Keratinocyte (primary cell): ENCODE measurements at places on chromosomes 4 and X.

DNA sequence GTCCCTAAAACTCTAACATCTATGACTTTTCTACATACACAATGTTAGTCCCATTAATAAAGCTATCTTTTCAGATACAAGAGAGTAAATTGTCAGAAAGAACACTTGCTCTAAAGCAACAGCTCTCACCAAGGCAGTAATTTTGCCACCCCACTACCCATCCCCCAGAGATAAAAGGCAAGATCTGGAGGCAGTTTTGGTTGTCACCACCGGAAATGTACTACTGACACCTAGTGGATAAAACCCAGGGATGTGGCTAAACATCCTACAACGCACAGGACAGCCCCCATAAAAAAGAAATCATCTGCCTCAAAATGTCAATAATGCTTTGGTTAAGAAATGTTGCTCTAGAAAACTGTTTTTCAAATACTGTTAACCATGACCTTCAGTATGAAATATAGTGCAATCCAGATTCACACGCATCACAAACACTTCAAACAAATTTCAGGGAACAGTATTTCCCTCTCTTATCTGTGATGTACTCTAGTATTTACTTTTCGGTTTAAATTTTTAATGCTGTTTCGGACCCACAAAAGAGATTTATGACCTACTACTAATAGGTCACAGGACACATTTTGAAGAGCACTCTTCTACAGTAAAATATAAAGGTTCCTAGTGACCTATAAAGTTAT lies 5.1 kb downstream of the FBXL5 start:
- no peak for DNase-seq

- DNase-seq: no peak
Observed at GRCh38 chrX:134715930-134716619, 57.8 kb upstream of the PLAC1 start.

DNA sequence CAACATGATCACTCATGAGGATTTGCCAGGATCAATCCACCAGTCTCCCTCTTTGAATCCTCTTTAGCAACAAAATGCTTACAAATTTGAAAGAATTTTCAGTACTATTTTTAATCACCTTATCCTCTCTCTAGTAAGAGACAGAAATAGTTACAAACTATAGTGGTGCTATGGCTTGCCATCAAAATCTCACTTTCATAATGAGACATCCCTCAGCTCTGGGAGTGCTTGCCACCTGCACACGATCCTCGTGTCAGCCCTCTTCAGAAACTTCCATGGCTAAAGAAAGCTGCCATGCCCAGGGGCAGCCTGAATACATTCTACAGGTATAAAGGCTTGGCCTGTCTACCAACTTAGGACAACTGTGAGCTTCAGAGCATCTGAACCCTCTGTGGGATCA lies 5.1 kb upstream of the DHX15 start:
- DNase-seq: no peak

- DNase-seq: no peak
Observed at GRCh38 chr4:4726051-4726450, 133.4 kb upstream of the MSX1 start.

GRCh38 chrX:64977830-64978229 lies 1.6 kb upstream of the ZC4H2 start:
- DNase-seq: peak; percentile 28

DNA sequence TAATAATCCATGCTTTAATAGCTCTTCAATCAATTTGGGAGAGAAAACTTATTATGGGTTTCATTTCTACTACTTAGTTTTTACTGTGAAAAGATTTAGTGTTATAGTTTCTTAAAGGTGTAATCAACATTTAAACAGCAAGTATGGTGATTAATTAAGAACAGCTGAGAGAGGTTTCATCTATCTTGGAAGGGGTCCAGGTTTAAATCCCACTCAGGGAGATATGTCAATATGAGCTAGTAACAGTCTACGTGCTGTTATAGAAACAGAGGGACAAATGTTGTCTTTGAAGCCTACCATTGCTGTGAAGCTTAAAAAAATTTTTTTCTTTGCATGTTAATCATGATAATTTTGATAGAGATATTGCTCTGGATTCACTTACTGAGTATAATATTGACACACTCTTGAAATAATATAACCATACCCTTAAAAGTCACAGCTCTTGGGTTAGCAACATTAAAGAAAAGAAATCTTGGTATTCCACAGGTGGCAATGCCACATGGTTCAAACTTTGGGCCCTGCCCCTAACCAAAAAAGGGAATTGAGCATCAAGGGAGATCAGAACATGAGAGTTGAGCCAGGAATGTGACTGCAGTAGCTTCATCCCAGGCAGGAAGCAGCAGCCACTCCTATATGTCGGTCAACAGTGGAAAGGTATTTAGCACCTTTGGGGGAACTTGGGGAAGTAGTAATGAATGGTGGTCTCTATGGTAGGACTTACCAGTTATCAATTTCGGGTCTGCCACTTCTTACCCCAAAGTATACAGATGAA lies 107.8 kb downstream of the ANK2 start:
- no peak for DNase-seq

- DNase-seq: no peak
Observed at GRCh38 chr4:39893693-39894072, 84.0 kb downstream of the PDS5A start.

DNA sequence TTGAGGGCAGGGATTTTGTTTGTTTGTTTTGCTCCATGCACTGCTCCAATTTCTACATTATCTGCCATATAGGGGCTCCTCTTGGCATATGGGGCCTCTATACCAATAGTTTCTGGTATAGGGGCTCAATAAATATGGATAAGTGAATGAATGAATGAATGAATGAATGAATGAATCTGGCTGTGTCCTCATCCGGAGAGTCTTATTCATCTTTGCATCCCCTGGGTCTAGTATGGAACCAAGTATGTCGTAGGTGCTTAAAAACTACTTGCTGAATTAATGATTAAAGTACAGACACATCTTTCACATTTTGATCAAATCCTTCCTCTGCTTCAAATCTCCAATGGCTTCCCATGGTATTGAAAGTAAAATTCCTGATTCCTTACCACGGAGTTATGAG lies 80.1 kb downstream of the DRD5 start:
- DNase-seq: no peak

- DNase-seq: no peak
Observed at GRCh38 chr4:1055721-1056590, 44.5 kb downstream of the FGFRL1 start.

DNA sequence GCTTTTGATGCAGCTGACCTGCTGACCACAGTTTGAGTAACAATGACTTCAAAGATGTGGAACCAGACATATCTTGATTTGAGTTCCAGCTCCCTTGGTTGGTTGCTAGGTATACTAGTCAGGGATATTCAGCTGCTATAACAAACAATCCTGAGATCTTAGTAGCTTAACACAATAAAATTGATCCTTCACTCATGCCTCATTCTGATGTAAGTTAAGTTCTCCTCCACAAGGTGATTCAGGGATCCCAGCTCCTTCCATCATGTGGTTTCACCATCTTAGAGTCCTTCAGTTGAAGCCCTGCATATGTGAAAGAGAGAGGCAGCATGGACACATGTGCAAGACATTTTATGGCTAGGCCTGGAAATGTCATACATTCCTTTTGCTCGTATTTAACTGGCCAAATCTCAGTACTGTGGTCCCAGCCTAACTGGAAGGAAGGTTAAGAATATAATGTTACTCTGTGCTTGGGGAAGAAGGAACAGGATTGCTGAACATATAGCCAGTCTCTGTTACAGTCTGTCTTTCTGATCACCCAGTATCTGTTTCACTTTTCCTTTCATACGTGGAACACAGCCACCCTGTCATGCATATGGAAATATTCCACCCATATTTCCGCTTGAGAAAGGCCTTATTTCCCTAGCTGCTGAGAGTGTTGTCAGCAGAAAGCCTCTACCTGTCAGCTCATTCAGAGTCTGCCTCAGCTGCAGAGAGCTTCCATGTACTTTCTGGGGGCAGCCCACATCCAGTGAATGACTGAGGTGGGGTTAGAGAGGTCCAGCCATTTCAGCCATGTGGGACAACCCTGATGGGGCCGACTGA lies 7.1 kb downstream of the SMIM9 start:
- no peak for DNase-seq

GRCh38 chrX:16695079-16695676 lies 17.3 kb downstream of the CTPS2 start:
- DNase-seq: no peak

- DNase-seq: no peak
Observed at GRCh38 chr4:47784222-47784621, 53.6 kb downstream of the CORIN start.

DNA sequence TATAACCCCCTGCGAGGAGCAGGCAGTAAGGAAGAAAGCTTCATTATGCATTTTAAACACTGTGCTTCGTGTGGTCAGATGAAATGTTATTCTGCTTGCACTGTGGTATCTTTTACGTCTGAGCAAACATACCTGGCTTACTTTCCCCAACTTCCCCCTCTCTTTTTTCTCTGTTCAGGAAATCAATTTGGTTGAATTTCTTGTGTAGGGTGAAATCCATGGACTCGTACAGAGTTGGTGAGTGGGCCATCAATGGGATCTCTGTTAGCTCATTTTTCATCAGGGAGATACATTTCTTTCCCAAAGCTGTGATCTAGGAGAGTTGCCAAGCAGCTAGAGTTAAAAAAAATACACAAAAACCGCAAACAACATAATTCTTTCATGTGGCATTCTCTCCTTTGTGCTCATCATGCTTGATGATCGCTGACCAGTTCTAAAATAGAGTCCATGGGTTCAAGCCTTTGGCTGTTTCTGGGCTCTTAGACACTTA lies 98.5 kb downstream of the FRAS1 start:
- no peak for DNase-seq

GRCh38 chr4:123096038-123096437 lies 173.6 kb upstream of the NUDT6 start:
- no peak for DNase-seq

DNA sequence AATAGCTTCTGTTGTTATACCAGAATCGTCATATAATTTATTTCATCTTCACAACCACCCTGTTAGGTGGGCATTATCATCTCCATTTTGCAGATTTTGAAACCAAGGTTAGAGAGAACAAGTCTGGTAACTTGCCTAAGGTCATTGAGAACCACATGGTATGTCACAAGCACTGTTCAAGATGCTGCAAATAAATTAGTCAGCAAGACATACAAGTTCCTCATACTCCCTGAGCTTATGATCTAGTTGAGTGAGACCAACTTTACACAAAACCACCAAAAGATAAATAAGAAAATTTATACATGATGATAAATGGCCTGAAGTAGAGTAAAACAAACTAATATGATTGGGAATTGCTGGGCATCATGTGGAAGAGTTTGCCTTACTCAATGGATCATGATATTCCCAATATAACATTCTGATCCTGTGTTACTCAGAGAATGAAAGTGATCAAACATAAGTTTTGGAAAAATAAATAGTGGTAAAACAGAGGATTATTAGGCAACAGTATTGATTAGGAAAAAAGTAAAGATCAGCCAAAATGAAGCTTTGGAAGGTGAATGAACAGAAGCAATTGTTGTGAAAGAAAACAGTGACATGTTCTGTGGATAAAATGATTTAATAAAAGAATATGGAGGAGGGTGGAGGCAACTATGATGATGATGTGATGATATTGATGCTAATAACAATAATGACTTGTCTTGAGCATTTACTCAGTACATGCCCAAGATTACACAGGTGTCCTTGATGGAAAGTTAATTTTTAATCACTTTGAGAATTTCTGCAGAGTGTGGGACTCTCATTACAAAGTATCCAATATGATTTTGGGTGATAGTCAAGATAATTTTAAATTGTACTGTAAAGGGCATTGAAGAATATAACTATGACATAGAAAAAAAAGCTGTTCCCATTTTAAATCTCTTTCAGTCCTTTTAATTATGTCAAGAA lies 34.1 kb upstream of the IL1RAPL1 start:
- DNase-seq: no peak

DNA sequence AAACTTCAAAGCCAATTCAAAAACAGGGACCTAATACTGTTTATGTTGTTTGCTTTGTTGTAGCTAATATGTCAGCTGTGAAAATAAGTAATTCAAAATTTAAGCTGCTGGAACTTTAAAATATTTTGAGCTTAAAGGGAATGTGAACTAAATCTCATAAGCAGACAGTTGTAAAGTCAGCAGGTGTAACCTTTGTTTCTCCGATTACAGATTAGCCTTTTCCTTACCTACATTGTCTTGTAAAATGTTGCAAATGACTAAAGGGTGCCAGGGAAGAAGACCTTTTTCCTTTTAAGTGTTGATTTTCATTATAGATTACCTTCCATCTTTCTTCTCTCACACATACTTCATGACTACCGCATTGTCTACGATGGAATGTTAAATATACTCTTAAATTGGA lies 405.1 kb downstream of the KCNIP4 start:
- DNase-seq: no peak

GRCh38 chr4:107147873-107148272 lies 111.8 kb upstream of the DKK2 start:
- no peak for DNase-seq

GRCh38 chrX:155143959-155144548 lies 72.2 kb upstream of the VBP1 start:
- DNase-seq: no peak

DNA sequence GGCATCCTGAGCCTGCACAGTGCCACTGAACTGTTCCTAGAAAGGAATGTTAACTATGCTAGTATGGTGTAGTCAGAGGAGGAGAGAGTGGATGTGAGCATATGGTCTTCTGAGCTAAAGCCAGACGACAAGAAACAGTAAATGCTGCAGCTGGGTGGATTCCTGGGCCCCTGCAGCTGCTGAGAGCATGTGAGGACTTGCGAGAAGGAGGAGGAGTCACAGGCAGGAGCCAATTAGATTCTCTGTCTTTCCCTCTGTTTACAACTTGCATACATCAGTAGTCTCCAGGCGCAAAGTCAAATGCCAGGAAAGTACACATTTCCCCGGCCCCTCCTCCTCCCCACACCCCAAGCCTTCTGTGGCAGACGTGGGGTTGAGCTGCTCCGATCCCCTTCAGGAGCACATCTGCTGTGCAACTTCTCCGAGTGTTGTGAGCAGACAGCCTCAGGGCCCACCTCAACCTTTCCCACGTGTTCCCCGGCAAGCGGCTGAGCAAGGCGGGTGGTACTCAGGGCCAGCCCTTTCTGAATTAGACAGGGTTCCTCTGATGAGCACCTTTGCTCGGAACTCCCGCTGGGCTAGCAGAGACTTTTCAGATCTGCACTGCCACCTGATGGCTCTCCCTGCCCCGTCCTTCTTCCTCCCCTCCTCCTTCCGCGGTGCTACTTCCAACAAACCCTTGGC lies 108.7 kb upstream of the ATP6AP2 start:
- no peak for DNase-seq

- no peak for DNase-seq
Observed at GRCh38 chr4:16142598-16143310, 58.9 kb upstream of the PROM1 start.

GRCh38 chr4:92629302-92629701 lies 325.5 kb downstream of the GRID2 start:
- DNase-seq: no peak

GRCh38 chrX:39966176-39966575 lies 131.6 kb downstream of the BCOR start:
- DNase-seq: no peak

- DNase-seq: no peak
Observed at GRCh38 chr4:76554630-76555029, 119.6 kb downstream of the SHROOM3 start.

DNA sequence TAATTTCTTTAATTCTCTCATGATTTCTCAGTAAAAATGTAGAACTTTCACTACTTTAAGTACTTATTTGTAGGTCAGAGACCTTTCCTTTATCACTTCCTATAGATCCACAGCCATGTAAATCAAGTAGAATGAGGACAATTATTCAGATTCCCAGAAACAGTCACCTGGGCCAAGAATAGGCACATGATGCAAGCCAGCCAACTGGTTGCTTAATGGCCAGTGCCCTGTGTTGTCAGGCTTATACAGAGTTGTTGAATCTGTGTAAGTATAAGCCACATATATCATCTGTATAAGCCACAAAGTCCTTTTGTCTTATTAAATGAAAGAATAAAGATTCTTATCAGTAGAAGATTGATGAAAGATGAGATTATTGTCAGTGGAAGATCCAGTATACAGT lies 5.2 kb downstream of the BANK1 start:
- DNase-seq: no peak
